NCI-H2029 treated with DMSO at 0.1 percent for 48 hours (cell line): ENCODE measurements at places on chromosomes 1 and 21.

- no peak for DNase-seq
These were observed 253.1 kb downstream of the SDCCAG8 start for GRCh38 chr1:243508943-243509342.

DNA sequence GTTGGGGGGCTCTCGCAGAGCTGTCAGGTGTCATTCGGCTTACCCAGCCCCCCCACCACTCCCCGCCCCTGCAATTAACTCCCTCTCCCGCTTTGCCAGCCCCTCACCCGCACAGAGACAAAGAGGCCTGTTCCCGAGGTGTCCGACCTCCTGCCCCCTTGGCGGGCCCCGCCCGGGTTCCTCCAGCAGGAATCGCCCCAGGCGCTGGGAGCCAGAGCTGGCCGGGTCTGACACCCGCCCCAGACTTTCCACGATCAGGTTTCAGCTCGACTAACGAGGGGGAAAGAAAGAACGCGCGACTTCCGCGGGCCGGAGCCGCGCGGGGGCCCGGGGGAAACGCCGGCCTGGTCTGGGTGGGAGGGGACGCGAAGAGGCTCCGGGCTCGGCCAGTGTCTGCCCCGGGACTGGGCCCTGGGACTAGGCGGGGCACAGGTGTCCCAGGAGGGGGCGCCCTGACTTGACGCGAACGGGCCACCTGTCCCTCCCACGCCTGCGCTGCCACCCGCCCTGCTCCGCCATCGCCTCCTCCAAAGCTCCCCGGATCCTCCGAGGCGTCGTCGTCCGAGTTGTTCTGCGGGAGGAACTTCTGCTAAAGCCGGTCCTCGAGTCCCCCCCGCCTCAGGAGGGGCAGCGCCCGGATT, 36.4 kb upstream of the HHAT start:
- DNase-seq = no peak

- no peak for DNase-seq
These were observed 731.4 kb downstream of the KCNT2 start for GRCh38 chr1:195876792-195877191.

DNA sequence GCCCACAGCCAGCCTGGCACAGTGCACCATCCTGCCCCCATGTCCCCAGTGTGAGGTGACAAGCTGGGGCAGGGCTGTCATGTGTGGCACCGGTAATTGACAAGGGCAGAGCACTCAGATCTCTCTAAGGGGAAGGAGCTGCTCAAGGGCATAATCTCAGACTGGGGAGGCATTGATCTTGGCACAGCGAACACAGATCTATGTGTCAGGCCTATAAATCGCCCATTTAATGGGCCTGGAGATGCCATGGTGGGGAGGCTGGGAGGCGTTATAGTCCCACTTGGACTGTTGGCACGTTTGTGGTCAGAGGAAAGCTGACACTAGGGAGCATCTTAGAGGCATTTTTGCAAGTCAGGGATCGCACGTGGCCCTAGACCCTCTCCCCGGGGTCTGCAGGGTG, 594.1 kb downstream of the PTPRU start:
- DNase-seq = no peak

- no peak for DNase-seq
These were observed 105.7 kb upstream of the TLR5 start for GRCh38 chr1:223248770-223249140.

DNA sequence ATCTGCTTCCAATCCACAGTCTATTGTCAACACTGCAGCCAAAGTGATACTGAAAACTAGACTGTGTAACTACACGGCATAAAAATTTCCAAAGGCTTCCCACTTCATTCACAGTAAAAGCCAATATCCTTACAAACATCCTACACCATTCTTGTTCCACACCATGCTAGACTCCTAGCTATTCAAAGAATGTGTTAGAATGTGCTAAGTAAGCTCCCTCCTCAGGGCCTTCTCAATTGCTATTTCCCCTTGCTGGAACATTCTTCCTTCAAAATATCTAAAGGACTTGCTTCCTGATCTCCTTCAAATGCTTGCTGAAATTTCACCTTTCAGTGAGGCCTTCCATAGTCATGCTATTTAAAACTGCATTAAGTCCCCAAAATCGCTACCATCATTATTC, 228.1 kb downstream of the AKT3 start:
- no peak for DNase-seq

GRCh38 chr1:22470227-22470626, 18.6 kb downstream of the ZBTB40 start:
- no peak for DNase-seq

DNA sequence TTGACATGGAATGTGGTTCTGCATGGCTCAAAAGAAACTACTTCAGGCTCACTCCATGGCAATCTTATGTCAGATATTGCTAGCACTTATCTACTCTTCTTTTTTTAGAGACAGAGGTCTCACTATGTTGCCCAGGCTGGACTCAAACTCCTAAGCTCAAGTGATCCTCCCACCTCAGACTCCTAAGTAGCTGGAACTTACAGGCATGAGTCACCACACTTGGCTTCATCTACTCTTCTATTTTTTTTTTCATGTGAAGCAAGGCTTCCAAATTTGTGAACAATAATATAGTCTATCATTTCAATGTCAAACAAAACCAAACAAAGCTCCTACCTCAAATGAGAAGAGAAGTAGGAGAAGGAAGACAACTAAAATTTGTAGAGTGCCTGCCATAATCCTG, 7.5 kb upstream of the PSEN2 start:
- DNase-seq = no peak

DNA sequence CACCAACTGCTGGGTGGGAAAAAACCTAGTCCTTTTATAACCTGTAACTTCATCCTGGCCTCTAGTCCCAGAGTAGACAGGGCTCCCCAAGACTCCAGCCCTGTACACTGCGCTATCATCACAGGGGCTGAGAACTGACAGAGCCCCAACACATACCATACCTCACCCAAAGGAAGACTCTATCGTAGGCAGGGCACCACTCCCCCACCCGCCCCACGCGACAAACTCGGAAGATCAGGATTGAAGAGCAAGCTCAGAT, 15.8 kb downstream of the INPP5B start:
- DNase-seq = no peak

DNA sequence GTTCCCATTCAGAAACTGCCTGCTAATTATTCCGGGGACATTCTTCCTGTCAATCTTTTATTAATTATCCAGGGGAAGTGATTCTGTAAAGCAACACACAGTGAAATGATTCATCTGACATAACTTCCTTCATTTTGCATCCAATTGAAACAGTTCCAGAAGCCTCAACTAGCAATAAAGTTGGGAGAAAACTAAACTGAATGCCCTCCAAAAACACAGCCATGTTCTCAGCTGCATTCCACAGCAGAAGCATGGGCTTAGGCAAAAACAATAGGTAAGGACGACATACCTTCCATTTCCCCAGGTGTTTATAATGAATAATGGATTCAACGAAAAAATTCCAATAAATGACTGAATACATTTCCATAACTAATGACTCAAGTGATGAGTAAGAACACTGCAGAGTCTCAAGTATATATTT, 36.9 kb upstream of the TARBP1 start:
- no peak for DNase-seq

- DNase-seq = no peak
These were observed 76.3 kb upstream of the ZRANB2 start for GRCh38 chr1:71157151-71157550.

DNA sequence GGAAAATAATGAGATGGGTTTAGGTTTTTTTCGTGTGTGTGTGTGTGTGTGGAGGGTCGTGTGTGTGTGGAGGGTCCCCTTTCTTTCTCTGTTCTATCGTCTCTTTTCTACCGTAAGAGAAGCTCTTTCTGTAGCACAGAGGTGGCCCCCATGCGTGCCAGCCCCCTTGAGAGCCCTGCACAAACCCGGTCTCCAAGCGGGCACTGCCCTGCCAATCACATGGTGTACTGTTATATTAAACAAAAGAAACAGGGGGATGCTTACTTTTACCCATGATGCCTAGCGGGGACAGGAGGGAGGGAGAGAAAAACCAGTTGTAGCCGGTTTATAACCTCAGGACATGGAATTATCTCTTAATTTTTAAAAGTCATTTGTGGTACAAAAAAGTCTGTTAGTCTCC, 41.0 kb downstream of the GATAD2B start:
- DNase-seq = peak; percentile 75

GRCh38 chr1:3522112-3522511, 67.6 kb downstream of the ARHGEF16 start:
- DNase-seq = no peak

DNA sequence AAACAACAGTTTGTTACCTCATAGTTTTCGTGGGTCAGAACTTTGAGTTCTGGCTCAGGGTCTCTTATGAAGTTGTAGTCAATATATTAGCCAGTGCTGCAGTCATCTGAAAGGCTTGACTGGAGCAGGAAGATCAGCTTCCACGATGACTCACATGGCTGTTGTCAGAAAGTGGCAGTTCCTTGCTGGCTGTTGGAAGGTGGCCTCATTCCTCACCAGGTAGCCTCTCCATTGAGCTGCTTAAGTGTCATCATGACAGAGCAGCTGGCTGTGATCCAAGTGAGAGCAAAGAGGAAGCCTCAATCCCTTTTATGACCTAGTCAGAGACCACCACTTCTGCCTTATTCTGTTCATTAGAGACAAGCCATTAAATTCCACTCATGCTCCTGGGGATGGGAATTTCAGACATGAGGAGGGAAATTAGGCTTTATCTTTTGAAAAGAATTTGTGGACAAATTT, 5.6 kb downstream of the OSBPL9 start:
- DNase-seq = peak; percentile 98

DNA sequence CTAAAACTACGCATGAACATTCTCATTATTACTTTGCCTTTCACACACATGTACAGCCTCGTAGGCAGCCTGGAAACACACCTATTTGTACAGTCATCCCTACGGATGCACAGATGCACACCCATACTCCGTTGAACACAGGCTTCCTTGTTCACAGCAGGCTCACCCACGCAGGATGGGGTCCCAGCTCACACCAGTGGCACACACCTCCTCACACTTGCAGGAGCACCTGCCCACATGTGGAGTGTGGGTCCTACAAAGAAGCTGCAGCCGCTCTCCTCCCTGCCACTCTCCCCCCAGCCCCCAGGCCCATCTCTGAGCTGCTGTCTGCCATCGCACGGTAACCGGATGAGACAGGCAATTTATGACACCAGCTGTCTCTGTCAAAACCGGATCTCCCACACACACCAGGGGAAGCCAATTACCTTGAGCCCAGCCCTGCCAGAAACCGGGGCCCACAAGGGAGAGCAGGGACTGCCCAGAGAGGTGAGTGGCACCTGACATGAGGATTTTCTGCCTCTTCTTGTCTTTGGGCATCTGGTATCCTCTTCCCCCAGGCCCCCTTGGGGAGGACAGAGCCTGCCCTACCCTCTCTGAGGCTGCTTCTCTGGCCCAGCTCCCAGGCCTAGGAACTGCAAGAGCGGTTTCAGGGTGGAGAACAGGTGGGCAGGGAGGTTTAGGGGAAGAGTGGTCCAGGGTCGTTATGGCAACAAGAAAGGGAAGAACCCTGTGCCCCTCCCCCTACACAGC, 175.4 kb downstream of the IGSF21 start:
- no peak for DNase-seq

DNA sequence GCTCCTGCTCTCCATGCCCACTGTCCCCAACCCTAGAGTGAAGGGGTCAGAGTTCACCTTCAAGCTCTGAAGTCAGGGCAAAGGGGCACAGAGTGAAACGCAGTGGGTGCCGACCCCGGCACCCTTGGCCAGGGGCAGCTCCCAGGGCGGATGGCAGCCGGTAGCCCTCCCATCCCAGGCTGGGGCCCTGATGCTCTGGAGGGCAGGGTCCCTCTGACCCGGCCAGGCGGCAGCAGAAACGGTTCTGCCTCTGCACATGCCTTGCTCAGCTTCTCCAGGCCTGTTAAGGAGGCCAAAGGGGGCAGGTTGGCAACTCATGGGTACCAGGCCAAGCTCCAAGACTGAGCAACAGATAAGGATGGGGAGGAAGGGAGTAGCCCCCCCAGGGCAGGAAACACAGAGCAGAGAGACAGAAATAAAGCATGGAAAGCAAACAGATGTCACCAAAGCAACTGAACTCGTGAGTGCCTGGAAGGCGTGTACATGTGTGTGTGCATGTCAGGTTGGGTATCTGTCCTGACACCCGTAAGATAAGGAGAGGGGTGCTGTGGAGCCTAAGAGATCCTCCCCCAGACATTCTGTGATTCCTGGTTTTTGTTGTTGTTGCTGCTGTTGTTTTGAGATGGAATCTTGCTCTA, 112.3 kb upstream of the IFFO2 start:
- no peak for DNase-seq

DNA sequence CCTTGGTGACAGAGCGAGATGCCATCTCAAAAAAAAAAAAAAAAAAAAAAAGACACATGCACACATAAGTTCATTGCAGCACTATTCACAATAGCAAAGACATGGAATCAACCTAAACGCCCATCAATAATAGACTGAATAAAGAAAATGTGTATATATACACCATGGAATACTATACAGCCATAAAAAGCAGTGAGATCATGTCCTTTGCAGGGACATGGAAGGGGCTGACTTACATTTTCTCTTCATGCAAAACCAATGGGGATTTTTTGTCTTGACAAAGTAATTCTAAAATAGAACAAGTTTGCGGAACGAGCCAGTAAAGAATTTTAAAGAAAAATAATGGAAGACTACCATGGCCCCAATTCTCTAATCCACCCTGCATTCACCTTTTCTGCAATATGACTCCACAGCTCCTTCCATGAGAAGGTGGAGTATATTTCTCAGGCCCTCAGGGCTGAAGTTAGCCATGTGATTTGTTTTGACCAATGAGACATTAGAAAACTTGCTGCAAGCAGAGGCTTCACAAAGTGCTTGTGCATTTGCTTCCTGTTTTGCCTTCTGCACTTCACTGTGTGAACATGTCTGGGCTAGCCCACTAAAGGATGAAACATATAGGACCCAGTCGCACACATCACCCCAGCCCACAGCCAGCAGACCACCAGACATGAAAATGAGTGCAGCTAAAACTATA, 78.8 kb upstream of the NR5A2 start:
- no peak for DNase-seq

GRCh38 chr1:185166106-185166505, 9.1 kb downstream of the SWT1 start:
- DNase-seq = no peak

DNA sequence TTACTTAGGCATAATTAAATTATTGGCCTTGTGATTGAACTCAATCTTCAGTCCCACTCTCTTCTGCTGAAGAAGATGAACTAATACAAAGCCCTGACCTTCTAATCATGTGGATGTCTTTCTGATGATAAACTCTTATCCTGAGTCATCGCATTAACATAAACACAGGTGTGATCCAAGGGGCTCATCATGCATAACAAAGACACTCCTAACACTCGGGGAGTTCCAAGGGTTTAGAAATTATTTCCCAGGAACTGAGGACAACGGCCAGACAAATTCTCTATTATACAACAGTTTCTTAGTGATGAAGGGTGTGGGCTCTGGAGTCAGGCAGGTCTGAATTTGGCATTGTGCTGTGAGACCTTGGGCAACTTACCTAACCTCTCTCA, 18.0 kb downstream of the DUSP10 start:
- DNase-seq = no peak

- DNase-seq = no peak
These were observed 296.8 kb downstream of the PBX1 start for GRCh38 chr1:164855716-164856329.

DNA sequence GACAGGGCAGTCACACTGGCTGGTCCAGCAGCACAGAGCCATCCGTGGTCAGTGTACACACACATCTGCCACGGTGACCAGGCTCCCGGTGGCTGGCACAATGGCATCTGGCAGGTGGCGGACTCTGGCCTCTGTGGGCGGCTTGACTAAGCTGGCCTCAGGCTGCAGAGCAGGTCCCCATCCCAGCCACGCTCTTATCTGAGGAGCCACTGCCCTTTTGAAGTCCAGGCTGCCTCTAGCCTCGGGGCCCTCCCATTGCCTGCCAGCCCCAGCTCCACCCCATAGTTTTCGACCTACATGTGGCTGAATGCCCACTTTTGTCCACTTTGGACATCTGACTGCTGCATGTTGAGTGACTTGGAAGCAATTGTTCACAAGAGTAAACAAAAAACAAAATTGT, 29.9 kb upstream of the EDN2 start:
- DNase-seq = no peak
